ENCODE measurements at places on chromosomes 6 and 20.

DNA sequence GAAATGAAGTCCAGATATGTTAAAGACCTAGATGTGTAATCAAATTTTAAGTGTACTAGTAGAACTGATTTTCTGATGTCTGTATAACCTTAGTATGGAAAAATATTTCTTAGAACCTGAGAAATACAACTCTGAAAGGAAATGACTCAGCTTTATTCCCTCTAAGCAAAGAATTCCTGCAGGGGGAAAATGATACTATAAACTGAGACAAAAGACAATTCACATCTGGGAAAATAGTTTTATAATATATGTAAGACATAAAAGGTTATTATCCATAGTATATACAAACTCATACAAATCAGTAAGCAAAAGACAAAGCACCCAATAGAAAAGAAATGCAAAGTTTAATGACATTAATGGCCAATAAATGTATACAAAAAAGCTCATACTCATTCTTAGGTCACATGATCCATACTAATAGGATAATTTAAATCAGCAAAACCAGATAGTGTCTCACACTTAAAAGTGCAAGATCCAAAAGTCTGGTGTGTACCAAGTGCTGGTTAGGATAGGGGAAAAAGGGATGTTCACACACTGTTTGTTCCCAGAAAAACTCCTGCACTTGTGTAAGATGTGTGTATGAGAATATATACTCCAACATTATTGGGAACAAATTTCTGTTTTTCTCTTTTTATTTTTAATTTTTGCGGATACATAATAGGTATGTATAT is 22.6 kb downstream of the RNF217 start:
- DNase-seq, result no peak

DNA sequence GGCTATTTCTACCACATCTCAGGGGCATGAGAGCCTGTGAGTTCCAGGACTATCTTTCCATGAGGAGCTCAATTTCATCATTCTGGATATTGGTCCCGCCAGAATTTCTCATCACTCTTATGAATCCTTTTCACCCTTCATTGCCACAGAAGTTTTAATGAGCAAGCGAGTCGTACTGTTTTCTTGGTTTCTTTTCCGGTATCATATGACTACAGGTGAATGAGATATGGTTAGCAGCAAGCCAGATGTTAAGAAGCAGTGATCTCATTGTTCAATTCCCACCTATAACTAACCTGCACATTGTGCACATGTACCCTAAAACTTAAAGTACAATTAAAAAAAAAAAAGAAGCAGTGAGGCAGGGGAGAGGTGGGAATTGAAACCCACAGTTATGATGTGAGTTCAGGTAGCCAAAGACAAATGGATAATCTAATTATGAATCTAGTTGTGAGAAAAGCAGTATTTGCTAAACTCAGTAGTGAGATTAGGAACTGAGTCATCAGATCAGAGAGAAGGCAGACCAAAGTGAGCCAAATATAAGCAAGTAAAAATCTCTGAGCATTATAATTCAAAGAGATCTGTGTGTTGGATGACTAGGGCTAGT is 78.0 kb upstream of the ELOVL5 start:
- DNase-seq, result no peak

- DNase-seq, result no peak
Observed at GRCh38 chr6:153525998-153526397, 394.9 kb upstream of the RGS17 start.

- DNase-seq, result no peak
Observed at GRCh38 chr20:1005452-1006027, 3.4 kb upstream of the RSPO4 start.

DNA sequence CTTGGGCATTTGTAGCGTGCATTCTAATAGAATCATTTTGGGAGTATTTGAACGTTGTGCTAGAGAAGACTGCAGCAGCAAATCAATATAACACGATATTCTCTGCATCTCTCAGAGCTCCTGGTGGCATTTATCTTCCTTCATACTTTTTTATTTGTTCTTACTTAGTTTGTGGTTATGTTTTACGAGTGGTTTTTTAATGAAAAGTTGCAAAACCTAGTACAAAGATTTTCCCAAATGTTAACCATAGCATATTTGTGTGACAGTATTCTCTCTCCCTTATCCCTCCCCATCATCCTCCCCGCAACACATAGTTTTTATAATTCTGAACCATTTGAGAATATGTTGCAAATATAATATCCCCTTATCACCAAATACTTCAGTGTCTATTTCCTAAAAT is 50.4 kb downstream of the JARID2 start:
- no peak for DNase-seq

DNA sequence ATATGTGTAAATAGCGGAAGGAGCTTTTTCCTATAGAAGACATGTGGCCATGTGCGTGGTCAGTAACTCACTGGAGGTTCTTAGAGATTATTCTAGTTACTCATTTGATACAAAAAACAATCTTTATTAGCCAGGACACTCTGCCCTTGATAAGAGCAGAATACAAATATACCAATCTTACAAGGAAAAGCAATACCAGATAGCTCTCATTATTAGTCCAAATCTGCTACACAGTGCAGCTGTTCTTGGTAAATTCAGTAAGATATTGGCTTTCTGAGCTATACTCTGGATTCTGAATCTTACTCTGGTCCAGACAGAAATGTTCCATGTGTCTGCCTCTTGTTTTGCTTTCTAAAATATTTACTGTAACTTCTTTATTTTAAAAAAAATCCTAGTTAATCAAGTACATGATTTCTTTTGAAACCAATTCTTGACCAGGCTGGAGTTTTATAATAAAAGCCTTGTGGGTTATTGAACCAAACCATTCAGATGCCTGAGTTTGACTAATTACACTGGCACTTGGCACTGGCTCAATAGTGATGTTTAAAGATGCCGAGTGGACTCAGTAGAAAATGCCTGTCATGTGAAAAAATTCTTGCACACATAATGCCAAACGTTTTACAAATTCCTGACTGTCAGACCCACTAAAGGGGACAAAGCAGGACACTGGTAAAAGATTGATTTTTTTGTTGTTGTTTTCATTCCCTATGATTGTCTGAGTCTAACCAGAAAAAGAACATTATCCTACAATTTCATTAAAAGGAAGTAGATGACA is 242.8 kb upstream of the TCF21 start:
- DNase-seq, result no peak

GRCh38 chr20:33647603-33648395 is 14.3 kb upstream of the C20orf144 start:
- DNase-seq, result no peak

DNA sequence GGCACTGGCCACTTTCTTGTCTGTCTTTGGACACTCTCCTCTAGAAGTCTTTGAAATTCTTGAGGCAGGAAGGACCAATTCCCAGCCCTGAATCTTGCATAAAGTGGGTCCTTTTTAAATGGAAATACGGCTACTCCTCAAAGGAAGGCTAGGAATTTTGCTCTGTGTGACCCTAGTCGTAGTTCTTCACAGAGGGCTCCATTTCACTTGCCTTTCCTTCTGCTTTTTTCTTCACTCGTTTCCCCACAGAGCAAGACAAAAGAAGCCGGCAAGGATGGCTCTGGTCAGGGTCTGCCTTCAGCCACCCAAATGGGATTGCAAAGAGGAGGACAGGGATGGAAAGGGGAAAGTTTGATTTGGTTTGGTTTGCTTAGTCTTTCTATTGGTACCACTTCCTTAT is 25.8 kb downstream of the HLA-E start:
- no peak for DNase-seq

- no peak for DNase-seq
Observed at GRCh38 chr6:53358440-53359094, 9.8 kb upstream of the ELOVL5 start.

GRCh38 chr6:145329257-145329656 is 406.1 kb downstream of the EPM2A start:
- no peak for DNase-seq

GRCh38 chr20:50508171-50508755 is 1.9 kb upstream of the PTPN1 start:
- DNase-seq, result no peak

DNA sequence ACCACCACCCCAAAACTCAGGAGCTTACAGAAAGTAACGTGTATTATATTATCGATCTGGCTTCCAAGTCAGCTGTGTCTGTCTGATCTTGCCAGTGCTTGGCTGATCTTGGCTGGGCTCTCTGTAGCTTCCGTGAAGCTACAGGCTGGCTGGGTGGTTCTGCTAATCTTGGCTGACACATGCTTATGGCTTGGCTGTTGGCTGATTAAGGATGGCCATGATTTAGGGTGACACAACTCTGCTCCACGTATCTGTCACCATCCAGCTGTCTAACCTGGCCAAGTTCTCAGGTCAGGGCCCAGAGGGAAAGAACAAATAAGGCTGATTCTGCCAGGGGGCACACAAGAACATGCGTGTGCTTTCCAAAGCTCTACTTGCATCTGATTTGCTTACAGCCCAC is 64.7 kb upstream of the PRL start:
- no peak for DNase-seq

DNA sequence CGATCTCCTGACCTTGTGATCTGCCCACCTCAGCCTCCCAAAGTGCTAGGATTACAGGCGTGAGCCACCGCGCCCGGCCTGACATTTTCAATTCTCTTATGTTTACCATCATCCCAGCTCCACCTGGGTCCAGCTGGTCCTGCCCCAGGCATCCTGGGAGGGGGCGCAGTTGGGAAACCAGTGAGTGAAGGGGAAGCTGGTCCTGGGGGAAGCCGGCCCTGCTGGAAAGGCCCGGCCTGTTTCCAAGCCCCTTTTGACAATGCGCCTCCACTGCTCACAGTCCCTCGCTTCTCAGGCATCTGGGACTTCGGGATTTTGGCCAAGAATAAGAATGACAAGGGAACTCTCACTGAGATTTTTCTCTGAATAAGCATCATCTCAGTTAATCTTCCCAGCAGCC is 14.2 kb downstream of the SLC13A3 start:
- no peak for DNase-seq

DNA sequence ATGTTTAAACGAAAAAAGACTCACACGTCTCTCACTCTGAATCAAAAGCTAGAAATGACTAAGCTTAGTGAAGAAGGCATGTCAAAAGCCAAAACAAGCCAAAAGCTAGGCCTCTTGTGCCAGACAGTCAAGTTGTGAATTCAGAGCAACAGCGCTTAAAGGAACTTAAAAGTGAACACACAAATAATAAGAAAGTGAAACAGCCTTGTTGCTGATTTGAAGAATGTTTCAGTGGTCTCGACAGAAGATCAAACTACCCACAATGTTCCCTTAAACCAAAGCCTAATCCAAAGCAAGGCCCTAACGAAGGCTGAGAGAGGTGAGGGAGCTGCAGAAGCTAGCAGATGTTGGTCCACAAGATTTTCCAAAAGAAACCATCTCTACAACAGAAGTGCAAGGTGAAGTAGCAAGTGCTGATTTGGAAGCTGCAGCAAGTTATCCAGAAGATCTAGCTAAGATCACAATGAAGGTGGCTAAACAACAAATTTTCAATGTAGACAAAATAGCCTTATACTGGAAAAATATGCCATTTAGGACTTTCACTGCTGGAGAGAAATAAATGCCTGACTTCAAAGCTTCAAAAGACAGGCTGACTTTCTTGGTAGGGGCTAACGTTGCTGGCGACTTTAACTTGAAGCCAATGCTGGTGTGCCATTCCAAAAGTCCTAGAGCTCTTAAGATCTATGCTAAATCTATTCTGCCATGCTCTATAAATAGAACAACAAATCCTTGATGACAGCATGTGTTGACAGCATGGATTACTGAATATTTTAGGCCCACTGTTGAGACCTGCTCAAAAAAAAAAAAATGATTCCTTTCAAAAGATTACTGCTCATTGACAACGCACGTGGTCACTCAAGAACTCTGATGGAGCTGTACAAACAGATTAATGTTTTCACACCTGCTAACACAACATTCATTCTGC is 40.3 kb downstream of the SEC63 start:
- DNase-seq, result no peak

DNA sequence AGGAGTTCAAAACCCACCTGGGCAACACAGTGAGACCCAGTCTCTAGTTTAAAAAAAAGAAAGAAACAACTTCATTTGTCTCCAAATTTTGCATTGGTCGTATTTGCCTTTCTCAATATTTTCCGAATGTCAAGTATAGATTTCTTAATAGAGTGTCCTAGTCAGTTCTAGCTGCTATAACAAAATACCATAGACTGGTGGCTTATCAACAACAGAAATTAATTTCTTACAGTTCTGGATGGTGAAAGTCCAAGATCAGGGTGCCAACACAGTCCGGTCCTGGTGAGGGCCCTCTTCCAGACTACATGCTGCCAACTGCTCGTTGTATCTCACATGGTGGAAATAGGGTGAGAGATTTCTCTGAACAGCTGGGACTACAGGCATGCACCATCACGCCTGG is 34.0 kb downstream of the NQO2 start:
- DNase-seq, result no peak

- no peak for DNase-seq
Observed at GRCh38 chr6:121925534-121926255, 473.8 kb upstream of the HSF2 start.

All from stimulated activated CD4-positive, alpha-beta T cell treated with anti-CD3 and anti-CD28 coated beads, Interleukin-1b, Interleukin-23, amount 100 ng/mL, for 4 hours (primary cell).